ENCODE measurements at places on chromosomes 5 and 9. TPM values are rescaled to one million over a fixed set of nuclear protein-coding genes. Genes with fewer than 3 reads are reported as not detected.

Gene BARHL1
- not detected for polyA plus RNA-seq

Gene PITX1
- polyA plus RNA-seq, result 31.6 TPM

Gene HK3
- polyA plus RNA-seq, result 4.6 TPM

Gene HACD4
- 1.8 TPM for polyA plus RNA-seq

Gene ISL1
- polyA plus RNA-seq, result 6.9 TPM

Gene SLC25A2
- not detected for polyA plus RNA-seq

Gene HAVCR2
- 1.2 TPM for polyA plus RNA-seq

Gene CDKN2B-AS1
- not detected for polyA plus RNA-seq
